Activated naive CD4-positive, alpha-beta T cell treated with anti-CD3 and anti-CD28 coated beads for 36 hours (primary cell): ENCODE measurements at places on chromosomes 6 and 20. TPM values are rescaled to one million over a fixed set of nuclear protein-coding genes. Genes with fewer than 3 reads are reported as not detected.

DNA sequence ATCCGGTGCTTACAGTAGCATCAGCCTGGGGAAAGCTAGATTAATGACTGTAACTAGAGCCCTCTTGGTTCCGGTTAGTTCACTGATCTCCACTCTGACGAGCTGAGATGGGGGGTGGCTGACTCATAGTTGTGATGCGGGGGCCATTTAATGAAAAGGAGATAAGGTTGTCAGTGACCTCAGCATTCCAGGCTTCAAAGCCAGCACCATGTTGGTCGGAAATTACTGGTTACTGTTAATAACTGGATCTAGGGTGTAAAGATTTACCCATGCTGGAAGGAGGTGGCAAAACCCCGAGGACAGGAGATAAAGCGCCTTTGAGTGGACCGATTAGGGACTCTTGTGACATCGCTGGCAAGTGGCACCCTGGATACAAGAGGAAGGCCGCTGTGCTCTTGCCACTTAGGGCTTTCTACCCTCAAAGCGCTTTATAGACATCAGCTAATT lies 21.1 kb downstream of the FOXC1 start:
- H3K27ac ChIP-seq = no peak overlapping the region
- H3K27me3 ChIP-seq = peaks cover 38% of the 10 kb centered on the region
- DNase-seq = no peak
- H3K4me3 ChIP-seq = no peak overlapping the region
- H3K4me1 ChIP-seq = peaks cover 2% of the 10 kb centered on the region

LPIN3 gene
- 0.84 TPM for total RNA-seq

- no peaks in the 10 kb centered on the region for H3K36me3 ChIP-seq
- H3K27ac ChIP-seq = no peak overlapping the region
Observed at GRCh38 chr20:57467742-57468141, 57.2 kb downstream of the CTCFL start.

DNA sequence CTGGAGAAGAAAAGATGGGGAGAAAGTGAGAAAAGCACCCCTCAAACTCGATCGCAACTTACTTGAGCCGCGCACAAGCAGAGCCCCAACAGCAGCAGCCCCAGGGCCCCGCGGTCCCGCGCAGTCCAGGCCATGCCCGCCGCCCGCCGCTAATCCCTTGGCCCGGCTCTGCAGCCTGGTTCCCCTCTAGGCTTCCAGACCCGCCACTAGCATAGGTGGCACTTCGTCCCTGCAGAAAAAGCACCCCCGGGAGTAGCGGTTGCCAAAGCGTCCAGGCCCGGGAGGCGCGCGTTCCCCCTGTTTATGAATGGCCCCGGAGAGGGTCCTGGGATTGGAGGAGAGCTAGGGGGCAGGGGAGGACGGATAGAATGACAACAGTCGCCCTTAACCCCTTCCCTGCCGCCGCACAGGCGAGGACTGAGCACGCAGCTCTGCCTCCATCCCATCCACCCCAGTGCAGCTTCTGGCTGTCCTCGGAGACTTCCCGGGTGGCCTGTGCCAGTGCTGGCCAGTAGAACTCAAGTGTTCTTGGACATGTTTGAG lies 19.9 kb downstream of the COL9A1 start:
- peaks cover 38% of the 10 kb centered on the region for H3K27me3 ChIP-seq
- H3K4me1 ChIP-seq = no peaks in the 10 kb centered on the region
- DNase-seq = no peak
- no peaks in the 10 kb centered on the region for H3K36me3 ChIP-seq
- H3K27ac ChIP-seq = no peak overlapping the region

GRCh38 chr20:7371518-7372163 lies 568.6 kb downstream of the HAO1 start:
- no peaks in the 10 kb centered on the region for H3K27me3 ChIP-seq
- no peak overlapping the region for H3K4me3 ChIP-seq
- no peak overlapping the region for H3K27ac ChIP-seq
- H3K36me3 ChIP-seq = no peaks in the 10 kb centered on the region
- DNase-seq = no peak

- DNase-seq = no peak
- H3K36me3 ChIP-seq = no peaks in the 10 kb centered on the region
- no peak overlapping the region for H3K4me3 ChIP-seq
- H3K4me1 ChIP-seq = no peaks in the 10 kb centered on the region
Observed at GRCh38 chr6:105042648-105043047, 85.7 kb downstream of the LIN28B start.

DNA sequence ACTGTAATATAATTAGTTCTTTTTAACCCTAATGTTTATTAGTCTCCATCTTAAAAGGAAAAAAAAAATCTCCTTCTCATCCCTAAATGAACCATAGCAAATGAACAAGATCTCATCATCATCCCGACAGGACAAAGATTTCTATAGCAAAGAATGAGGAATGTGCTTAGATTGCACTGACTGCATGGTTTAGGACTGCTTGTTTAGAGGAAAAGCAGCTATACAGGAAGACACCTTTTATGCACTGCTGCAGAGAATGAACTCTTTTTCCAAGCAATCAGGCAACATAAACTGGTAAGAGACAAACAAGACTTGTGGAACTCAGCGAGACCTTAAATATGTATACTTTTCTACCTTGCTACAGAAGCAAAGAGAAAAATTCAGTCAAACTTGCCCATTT lies 26.8 kb downstream of the CSNK2A1 start:
- H3K4me1 ChIP-seq = peaks cover 48% of the 10 kb centered on the region
- no peak overlapping the region for H3K27ac ChIP-seq
- DNase-seq = no peak
- no peaks in the 10 kb centered on the region for H3K27me3 ChIP-seq
- H3K4me3 ChIP-seq = no peak overlapping the region
- peaks cover 49% of the 10 kb centered on the region for H3K36me3 ChIP-seq

- peaks cover 4% of the 10 kb centered on the region for H3K4me1 ChIP-seq
- no peaks in the 10 kb centered on the region for H3K27me3 ChIP-seq
- no peak overlapping the region for H3K4me3 ChIP-seq
- DNase-seq = peak; percentile 2
Observed at GRCh38 chr20:41174373-41174772, 37.0 kb downstream of the PLCG1 start.

DNA sequence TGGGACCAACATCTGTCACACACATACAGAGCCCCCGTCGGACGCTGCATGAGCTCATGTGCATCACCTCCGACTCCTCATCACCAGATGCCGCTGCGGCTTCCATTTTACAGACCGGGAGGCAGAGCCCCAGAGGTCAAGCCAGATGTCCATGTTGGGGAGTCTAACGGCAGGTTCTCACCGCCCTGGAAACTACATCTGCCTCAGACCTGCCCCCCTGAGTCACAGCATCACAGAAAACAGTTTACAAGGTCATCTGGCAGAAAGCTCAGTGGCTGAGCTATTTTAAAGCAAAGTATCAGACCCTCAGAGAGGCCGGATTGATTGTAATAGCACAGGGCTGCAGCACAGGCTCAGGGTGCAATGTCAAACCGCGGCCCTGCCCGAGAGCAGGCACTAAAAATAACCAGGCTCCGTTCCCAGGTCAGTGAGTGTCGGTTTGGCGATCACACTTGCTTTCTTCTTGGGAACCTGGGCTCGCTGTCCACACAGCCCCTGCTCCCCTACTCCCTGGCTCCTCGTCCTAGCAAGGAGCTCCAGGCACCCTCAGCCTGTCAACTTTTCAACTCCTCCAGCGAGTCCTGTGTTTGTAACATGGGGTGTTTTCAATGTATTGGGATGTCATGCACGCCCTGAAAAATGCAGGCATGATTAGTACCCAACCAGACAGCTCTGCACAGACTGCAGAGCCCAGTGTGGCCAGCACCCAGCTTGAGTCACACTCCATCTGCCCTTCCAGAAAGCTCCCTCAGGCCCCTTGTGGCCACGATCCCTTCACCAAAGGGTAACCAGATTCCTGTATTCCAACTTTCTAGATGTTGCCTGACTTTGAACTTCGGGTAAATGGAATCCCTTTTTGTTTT lies 264.5 kb downstream of the CDH4 start:
- H3K4me3 ChIP-seq = no peak overlapping the region
- no peaks in the 10 kb centered on the region for H3K27me3 ChIP-seq
- no peaks in the 10 kb centered on the region for H3K4me1 ChIP-seq
- no peaks in the 10 kb centered on the region for H3K36me3 ChIP-seq
- DNase-seq = no peak

GRCh38 chr6:3625149-3625979 lies 126.1 kb downstream of the PXDC1 start:
- H3K4me3 ChIP-seq = no peak overlapping the region
- H3K27ac ChIP-seq = no peak overlapping the region
- peaks cover 6% of the 10 kb centered on the region for H3K4me1 ChIP-seq
- no peak for DNase-seq
- H3K27me3 ChIP-seq = peaks cover 41% of the 10 kb centered on the region
- no peaks in the 10 kb centered on the region for H3K36me3 ChIP-seq

UBE3D gene
- total RNA-seq = 4.3 TPM

GRCh38 chr6:149933036-149933435 lies 8.8 kb upstream of the ULBP2 start:
- no peak for DNase-seq
- H3K27me3 ChIP-seq = peaks cover 73% of the 10 kb centered on the region
- no peaks in the 10 kb centered on the region for H3K36me3 ChIP-seq
- H3K4me1 ChIP-seq = peaks cover 4% of the 10 kb centered on the region
- H3K4me3 ChIP-seq = no peak overlapping the region
- no peak overlapping the region for H3K27ac ChIP-seq

- peaks cover 8% of the 10 kb centered on the region for H3K27me3 ChIP-seq
- H3K4me1 ChIP-seq = peaks cover 57% of the 10 kb centered on the region
- H3K27ac ChIP-seq = no peak overlapping the region
Observed at GRCh38 chr20:43945391-43946205, 30.9 kb downstream of the TOX2 start.

SPINT4 gene
- not detected for total RNA-seq

DNA sequence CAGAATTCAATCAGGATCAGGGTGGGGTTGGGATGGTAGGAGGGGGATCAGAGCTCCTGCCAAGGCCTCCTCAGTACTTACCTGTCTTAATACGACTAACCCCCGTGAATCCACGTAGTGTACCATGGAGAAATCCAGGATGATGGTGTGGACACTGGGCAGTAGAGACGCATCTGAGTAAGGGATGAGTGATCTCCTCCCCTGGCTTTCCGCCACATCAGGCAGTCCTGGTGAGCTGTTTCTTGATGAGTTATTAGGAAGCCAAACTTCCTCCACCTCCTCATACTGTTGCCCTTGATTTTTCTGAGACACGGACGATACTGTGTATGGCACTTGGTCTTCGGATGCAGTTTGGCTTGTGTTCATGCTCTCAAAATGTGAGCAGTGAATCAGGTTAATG lies 34.2 kb upstream of the SRPK1 start:
- H3K4me3 ChIP-seq = no peak overlapping the region
- peaks cover 8% of the 10 kb centered on the region for H3K27me3 ChIP-seq
- DNase-seq = no peak
- H3K4me1 ChIP-seq = peaks cover 11% of the 10 kb centered on the region
- no peaks in the 10 kb centered on the region for H3K36me3 ChIP-seq

SPATS1 gene
- not detected for total RNA-seq

DNA sequence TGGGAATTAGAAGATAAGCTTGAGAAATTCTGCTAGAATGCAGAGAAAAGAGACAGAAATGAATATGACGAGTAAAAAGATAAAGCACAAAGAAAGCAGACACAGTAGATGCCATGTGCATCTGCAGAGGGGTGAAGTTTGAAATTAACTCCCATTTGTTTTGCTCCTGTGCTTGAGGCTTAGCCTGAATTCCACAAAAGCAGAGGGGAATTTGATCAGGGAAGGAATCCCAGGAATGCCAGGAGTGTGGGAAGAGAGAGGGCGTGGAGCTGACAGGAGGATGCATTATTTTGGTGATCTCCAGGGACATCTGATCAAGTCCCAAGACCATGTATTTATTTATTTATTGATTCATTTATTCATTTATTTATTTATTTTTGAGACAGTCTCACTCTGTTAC lies 55.6 kb downstream of the SLC22A1 start:
- DNase-seq = no peak
- no peaks in the 10 kb centered on the region for H3K36me3 ChIP-seq
- no peak overlapping the region for H3K4me3 ChIP-seq
- no peaks in the 10 kb centered on the region for H3K4me1 ChIP-seq
- no peak overlapping the region for H3K27ac ChIP-seq

HUS1B gene
- 0.67 TPM for total RNA-seq

SLA2 gene
- 44.1 TPM for total RNA-seq

DNA sequence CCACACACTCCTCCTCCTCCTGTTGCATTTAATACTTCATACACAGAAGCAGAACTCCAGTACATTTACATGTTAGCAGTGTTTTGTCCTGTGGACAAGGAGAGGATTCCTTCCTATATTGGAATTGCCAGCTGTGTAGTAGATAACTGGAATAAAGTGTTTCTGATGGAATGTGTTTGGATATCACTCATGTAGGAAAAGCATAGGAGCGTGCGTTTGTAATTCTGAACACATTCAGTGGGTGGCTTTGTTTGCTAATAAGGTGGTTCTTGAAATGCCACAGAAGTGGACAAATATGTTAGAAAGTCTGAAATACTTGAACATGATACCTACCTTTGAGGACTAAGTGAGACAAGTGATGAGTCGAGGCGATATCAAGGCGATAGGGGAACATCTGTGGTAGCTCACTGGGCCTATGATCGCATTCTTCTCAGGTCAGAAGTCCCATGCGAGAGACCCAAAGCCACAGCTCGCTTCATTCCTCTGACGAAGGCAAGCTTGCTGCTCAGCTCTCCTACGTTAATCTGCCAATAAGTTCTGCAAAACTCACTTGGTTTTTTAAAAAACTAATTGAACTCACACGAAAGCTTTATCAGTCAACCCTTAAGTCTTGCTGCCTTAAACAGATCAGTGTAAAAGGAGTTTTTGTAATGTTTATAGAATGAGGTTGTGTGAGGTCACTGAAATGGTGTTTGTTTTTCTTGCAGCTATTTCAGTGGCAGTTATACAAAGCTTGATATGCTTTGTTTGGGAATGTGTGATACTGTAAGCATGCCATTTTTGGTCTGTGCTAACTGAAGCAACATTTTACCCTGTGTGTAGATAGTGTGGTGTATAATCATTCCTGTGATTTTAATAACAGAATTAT lies 159.9 kb downstream of the SOX4 start:
- H3K36me3 ChIP-seq = no peaks in the 10 kb centered on the region
- no peak overlapping the region for H3K27ac ChIP-seq
- no peaks in the 10 kb centered on the region for H3K27me3 ChIP-seq
- no peak for DNase-seq
- no peaks in the 10 kb centered on the region for H3K4me1 ChIP-seq
- no peak overlapping the region for H3K4me3 ChIP-seq

EYA2 gene
- total RNA-seq = not detected

DNA sequence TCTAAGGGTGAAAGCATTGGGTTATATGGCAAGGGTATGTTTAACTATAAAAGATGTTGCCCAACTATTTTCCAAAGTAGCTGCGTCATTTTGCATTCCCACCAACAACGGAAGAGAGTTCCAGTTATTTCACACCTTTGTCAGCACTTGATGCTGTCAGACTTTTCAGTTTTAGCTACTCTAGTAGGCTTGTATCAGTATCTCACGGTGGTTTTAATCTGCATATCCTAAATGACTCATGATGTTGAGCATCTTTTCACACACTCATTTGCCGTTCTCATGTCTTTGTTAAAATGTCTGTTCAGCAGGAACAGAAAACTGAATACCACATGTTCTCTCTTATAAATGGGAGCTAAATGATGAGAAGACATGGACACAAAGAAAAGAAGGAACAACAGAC lies 122.3 kb downstream of the RNASET2 start:
- no peak overlapping the region for H3K4me3 ChIP-seq
- no peaks in the 10 kb centered on the region for H3K36me3 ChIP-seq
- DNase-seq = no peak
- H3K27ac ChIP-seq = no peak overlapping the region

SLC22A1 gene
- total RNA-seq = not detected

GRCh38 chr6:137426007-137426689 lies 68.0 kb downstream of the OLIG3 start:
- H3K4me3 ChIP-seq = no peak overlapping the region
- no peaks in the 10 kb centered on the region for H3K36me3 ChIP-seq
- H3K27ac ChIP-seq = no peak overlapping the region
- no peaks in the 10 kb centered on the region for H3K27me3 ChIP-seq
- peaks cover 18% of the 10 kb centered on the region for H3K4me1 ChIP-seq
- no peak for DNase-seq
